Astrocyte of the hippocampus (primary cell): ENCODE measurements at places on chromosomes 5 and 9.
A peak's percentile ranks its signal among the peaks of the same experiment; 100 is the strongest.

DNA sequence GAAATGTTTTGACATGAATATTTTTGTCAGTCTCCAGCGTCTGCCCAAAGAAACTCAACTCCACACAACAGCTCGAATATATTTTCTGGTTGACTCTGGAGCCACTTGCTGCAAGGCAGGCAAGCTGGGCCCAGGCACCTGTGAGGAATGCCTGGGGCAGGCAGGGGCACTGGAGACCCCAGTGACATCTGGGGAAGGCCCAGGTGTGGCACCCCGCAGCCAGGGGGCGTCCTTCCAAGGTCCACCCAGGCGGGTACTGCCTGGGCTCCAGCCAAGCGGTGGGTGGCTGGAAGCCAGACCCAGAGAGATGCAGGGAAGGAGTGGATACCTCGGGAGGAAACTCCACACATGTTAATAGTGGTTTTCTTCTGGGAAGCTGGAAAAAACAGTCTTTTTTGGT is 125.9 kb downstream of the PHF2 start:
- DNase-seq = no peak

DNA sequence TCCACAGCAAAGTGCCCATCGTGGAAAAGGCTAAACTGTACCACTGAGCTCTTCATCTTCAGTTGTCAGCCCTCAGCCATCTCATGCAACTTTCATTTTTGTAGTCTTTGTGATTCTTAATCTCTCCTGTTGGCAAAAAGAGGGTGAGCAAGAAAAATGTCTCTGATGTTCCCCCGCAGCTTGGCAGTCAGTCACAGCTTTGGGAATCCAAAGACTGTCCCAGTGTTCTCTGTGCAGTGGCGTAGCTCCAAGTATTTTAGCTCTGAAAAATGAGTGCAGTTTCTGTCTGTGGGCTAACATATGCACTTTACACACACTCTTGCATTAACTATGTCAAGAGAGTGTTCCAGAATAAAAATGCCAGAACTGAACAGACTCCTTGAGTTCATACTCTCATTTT is 372.2 kb downstream of the TMEM232 start:
- DNase-seq = peak; percentile 68

DNA sequence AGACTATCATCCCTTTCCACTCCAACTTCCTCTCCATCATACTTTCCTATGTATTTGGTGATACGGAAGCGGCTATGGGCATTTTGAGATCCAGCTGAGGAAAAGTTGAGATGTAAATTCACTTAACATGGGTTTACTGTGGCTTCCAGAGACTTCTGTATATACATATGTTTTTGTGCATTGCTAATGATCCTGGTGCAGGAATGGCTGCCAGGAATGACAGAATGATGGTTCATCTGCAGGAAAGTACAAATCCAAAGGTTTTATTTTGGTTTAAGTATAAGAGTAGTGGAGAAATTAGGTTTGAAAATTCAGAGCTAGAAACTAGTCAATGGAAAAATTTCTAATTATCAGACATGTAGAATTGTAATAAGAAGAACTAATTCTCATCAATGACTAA is 95.0 kb upstream of the PAM start:
- DNase-seq = no peak

DNA sequence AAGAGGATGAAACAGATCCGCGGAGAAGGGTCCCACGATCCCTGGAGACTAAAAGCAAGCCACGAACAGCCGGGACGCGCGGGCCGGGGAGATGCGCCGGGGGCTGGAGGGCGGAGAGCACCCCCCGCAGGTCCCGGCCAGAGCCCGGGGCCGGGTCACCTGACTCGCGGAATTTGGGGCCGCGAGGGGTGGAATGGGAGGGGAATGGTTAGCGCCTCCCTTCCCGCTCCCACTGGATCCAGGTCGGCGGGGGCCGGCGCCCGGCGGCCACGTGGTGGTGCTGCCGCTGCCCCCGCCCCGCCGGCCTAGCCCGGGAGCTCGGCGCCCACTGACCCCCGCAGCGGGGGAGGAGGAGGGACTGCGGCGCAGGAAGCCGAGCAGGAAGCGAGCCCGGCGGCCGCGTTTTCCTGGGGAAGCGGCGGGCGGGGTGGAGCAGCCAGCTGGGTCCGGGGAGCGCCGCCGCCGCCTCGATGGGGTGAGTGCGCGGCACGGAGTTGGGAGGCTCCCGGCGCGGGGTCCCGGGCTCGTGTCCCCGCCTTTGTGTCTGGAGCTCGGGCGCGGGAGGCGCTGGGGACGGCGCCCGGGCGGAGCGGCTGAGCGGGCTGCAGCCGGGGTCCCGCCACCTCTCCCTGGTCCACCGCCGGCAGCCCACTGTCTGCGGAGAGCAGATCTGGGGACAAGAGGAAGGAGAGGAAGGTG is at the start of gene RAI14:
TSS of gene RAI14 (plus strand) at position 328 of the 699 bp plus-strand sequence. CDS start 30,592 bp downstream, outside the sequence.
- DNase-seq = peak; percentile 97

- DNase-seq = no peak
Measured at GRCh38 chr5:93381057-93381456, 200.0 kb downstream of the NR2F1-AS1 start.

GRCh38 chr9:133563291-133563796 is 28.8 kb downstream of the ADAMTSL2 start:
- DNase-seq = no peak

GRCh38 chr5:149172709-149173505 is 31.6 kb downstream of the ABLIM3 start:
- DNase-seq = no peak

DNA sequence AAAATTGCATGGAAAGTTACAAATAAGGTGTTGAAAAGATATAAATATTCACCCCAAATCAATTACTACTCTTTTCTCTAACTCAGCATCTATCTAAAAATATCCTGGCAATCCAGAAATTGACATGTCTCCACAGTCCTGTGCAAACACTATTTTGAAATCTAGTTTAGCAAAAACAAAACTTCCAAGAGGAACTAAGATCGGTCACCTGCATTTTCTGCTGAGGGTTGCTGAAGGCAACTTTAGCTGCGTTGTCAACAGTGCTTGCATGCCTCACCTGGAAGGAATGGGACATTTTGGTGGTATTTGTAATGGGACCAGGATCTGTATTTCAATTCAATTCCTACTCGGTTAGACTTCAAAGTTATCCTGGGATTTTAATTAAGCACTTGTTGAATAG is 398.3 kb downstream of the NTRK2 start:
- no peak for DNase-seq

GRCh38 chr5:44257653-44258365 is 131.4 kb downstream of the FGF10 start:
- DNase-seq = no peak

GRCh38 chr9:108579757-108580439 is 275.9 kb downstream of the ACTL7B start:
- peak; percentile 36 for DNase-seq

DNA sequence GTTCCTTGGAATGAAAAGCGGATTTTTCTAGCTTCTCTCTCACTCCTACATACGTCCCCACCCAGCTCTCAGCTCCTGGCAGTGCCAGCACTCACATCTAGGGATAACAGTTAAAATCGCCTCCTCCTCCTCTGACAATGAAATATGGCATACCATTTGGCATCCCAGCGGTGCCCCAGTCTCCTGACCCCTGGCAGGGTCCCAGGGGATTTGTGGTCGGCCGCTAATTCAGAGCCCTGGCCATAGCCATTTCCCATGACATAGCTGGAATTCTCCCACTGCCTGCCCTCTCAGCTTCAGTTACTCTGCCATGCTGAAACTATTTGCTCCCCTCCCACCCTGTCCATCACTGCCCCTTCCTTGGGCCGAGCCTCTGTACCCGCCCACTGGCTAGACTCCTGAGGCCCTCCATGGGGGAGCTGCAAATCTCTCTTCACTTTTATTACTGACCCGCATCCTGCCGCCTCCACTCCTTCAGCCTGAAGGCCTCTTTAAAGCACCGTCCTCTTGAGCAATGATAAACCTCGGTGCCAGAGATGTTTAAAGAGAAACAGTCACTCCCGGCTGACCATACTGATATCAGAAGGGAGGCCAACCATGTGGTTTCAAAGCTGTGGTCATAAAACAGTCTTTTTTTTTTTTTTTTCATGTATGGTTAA is 139.8 kb downstream of the SLIT3 start:
- DNase-seq = peak; percentile 98

- DNase-seq = no peak
Measured at GRCh38 chr5:133128066-133128465, 76.3 kb downstream of the HSPA4 start.

DNA sequence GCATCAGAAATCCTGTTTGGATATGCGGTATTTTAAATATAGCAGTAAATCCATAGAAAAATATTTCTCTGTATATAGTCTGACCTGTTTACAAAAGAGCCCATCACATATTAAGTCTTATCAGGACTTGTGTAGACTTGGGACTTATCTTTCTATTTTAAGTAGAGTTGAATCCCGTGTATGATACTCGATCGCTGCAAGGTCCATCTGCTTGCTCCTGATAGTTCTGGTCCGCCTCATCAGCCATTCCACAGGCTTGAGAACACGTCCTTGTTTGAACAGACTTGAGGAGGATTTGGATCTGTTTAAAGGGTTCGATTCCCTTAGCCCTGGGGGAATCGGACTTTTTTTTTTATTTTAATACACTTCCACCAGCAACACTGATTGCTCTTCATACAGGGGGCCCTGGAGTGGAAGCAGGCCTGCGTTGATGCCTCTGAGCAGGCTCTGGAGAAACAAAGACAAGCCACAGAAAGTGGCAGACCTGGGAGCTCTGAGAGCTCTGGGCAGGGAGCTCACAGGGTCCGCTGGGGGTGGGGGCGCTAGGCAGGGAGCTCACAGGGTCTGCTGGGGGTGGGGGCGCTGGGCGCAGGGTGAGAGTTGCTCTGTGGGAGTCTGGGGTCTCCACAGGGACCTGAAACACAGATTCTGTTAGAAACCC is 112.2 kb downstream of the MVB12B start:
- no peak for DNase-seq

- DNase-seq = no peak
Measured at GRCh38 chr5:122997294-122997693, 39.2 kb downstream of the PPIC start.
